Camera-type eye (tissue), 1 donor: ENCODE measurements at places on chromosomes 16 and 17. TPM values are rescaled to one million over a fixed set of nuclear protein-coding genes. Genes with fewer than 3 reads are reported as not detected.

The HIRIP3 gene
- total RNA-seq, result 23.4 TPM

The WDR45B gene
- total RNA-seq, result 68.2 TPM

The PHKB gene
- total RNA-seq, result 130 TPM

The NGFR gene
- 47.4 TPM for total RNA-seq

The CMTM2 gene
- not detected for total RNA-seq

The NPW gene
- 2.0 TPM for total RNA-seq
